ENCODE measurements at places on chromosomes 3 and 15.

DNA sequence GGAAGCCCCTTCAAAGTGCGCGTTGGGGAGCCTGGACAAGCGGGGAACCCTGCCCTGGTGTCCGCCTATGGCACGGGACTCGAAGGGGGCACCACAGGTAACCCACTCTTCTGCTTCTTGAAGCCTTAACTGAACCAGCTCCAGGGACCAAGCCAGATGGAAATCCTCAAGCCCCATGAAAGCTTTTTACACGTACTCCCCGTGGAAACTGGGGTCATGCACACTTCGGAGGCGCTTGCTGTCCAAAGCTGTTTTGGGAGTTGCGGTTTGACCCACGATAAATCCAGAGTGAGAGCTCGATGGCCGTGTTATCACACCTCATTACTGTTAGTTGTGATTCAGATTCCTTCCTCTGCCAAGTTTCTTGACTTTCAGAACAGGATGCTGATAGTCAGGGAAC, 47.5 kb downstream of the DNASE1L3 start:
- no peak for DNase-seq

GRCh38 chr3:88661433-88661824, 446.0 kb upstream of the EPHA3 start:
- DNase-seq, result no peak

- DNase-seq, result no peak
Observed at GRCh38 chr3:63617391-63617790, 35.1 kb upstream of the SNTN start.

DNA sequence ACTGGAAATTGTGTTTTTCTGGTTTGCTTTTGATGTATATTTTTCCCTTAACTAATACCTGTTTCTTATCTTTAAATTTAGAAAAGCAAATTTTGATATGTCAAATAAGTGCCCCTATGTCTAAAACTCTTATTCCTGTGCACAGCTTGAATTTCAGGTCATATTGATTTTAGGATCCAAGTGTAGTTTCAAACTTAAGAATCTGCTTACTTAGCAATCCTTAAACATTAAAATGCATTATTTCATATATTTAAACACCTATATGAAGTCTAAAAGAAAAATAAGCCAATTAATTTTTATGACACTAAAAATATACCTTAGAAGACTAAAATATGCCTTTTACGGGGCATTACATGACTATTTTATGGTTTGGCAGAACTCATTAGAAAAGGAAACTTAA, 59.2 kb downstream of the NECTIN3 start:
- no peak for DNase-seq

- no peak for DNase-seq
Observed at GRCh38 chr15:64693134-64693533, 82.3 kb downstream of the RBPMS2 start.

DNA sequence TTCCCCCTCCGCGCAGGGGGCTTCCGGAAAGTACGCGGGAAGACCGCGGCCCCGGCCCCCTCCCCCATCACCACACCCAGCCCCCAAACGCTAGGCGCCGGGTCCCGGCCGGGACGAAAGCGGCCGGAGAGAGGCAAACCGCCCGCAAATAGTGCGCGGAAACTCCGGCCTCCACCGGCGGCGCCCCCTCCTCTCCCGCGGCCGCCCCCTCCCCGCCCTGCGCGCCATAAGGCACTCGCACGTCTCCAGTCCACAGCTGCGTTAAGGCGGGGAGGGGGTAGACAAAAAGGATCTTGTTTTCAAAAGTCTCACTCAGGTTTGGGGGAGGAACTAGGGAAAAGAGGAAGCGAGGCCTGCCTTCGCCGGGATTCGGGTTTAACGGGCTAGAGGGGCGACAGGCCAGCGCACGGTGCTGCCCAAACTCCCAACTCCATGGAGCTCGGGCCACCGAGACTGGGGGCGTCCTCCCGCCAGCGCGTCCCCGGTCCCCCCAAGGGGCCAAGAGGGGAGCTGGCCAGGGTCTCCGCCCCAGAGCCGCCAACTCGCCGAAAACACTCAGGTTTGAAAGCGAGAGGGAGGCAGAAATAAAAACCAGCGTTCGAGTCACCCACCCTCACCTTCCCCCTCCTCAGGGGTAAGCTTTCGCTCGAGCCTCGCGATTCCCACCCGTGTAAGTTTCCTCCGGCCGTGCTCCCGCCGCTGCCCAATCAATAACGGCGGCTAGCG, 1.8 kb downstream of the ANP32A start:
- peak; percentile 76 for DNase-seq

GRCh38 chr15:40863660-40864270, 10.3 kb downstream of the RHOV start:
- no peak for DNase-seq

GRCh38 chr15:74127255-74127953, 3.0 kb upstream of the ISLR2 start:
- peak; percentile 84 for DNase-seq

GRCh38 chr3:81484520-81484919, 276.9 kb downstream of the GBE1 start:
- no peak for DNase-seq

DNA sequence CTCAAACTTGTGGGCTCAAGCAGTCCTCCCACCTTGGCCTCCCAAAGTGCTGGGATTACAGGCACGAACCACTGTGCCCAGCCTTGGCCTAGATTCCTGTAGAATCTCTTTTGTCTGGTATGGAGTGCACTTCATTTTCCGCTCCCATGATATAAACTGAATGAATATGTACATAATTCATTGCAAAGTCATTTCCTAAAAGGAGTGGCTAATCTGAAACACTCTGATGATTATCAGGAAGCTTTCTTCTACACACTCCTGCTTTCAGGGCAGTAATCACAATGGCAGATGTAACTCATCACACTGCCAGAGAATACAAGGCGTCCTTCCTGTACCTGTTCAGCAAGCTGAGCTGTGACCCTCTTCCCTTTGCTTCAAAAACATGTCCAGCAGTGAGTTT, 28.6 kb downstream of the RLBP1 start:
- DNase-seq, result no peak
